ENCODE measurements at places on chromosomes 3 and 15. TPM values are rescaled to one million over a fixed set of nuclear protein-coding genes. Genes with fewer than 3 reads are reported as not detected.

Gene NR2E3
- total RNA-seq: 0.98 TPM

GRCh38 chr3:181687190-181687589 lies 24.5 kb upstream of the SOX2 start:
- no peaks in the 10 kb centered on the region for H3K36me3 ChIP-seq
- DNase-seq: no peak
- H3K27me3 ChIP-seq: no peaks in the 10 kb centered on the region
- H3K4me3 ChIP-seq: no peak overlapping the region

Gene ZBTB20
- 64.8 TPM for total RNA-seq

Gene ZNF860
- 2.0 TPM for total RNA-seq

- no peak overlapping the region for H3K4me3 ChIP-seq
- no peaks in the 10 kb centered on the region for H3K36me3 ChIP-seq
- no peak overlapping the region for H3K27ac ChIP-seq
- peaks cover 7% of the 10 kb centered on the region for H3K4me1 ChIP-seq
Observed at GRCh38 chr3:177930771-177931170, 605.5 kb upstream of the KCNMB2 start.

DNA sequence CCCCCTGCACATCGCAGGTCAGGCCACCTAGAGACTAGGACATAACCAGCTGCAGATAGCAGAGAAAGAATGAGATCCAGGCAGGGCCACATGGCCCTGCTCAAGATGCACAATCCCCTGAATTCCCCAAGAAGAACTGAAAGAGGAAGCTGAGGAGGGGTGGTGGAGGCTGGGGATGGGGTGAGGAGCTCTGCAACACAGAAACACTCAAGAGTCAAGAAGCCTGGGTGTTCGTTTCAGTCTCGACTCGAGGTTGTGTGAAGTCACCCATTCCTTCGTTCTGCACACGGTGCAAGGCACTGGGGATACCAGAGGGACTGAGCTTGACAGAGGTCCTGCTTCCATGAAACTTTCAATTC lies 62.0 kb downstream of the TLE3 start:
- H3K4me3 ChIP-seq: no peak overlapping the region
- no peaks in the 10 kb centered on the region for H3K27me3 ChIP-seq
- no peaks in the 10 kb centered on the region for H3K36me3 ChIP-seq
- no peak overlapping the region for H3K27ac ChIP-seq
- peaks cover 10% of the 10 kb centered on the region for H3K4me1 ChIP-seq
- DNase-seq: no peak

DNA sequence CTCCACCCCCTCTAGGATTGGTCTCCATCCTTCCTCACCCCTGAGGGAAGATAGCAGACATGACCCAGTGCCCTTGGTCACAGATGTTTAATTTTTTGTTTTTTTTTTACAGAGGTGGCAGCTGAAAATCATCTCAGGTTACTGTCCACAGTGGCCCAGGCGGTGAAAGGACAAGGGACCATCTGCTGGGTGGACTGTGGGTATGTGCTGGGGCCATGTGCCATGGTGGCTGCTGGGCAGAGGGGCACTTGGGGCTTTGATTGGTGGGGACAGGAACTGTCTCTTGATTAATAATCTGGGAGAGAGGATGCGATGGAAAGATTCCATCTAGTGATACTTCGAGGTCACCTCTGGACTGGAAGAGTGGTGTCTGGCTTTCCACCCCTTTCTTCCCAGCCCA lies 25.4 kb downstream of the PDIA5 start:
- H3K27me3 ChIP-seq: no peaks in the 10 kb centered on the region
- H3K36me3 ChIP-seq: no peaks in the 10 kb centered on the region
- H3K4me3 ChIP-seq: no peak overlapping the region
- DNase-seq: no peak

Gene UBAP1L
- 5.4 TPM for total RNA-seq

DNA sequence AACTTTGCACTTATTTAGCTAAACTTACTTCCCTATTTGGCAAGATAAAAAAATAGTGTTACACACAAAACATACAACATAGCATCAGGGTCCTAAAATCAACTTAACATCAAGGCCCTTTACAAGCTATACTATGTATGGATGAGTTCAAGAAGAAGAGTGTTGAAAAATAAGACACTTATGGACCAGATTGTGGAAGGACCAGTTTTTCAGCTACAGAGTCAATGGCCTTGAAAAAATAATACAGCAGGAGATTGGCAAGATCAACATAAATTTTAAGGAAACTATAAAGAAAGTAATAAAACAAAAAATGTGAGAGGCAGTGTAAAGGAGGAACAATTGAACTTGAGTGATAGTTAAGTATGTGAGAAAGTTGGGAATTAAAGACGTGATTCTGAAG lies 66.3 kb upstream of the BBX start:
- no peaks in the 10 kb centered on the region for H3K4me1 ChIP-seq
- H3K4me3 ChIP-seq: no peak overlapping the region
- H3K36me3 ChIP-seq: no peaks in the 10 kb centered on the region
- no peak overlapping the region for H3K27ac ChIP-seq
- no peaks in the 10 kb centered on the region for H3K27me3 ChIP-seq

- no peak for DNase-seq
- H3K27ac ChIP-seq: no peak overlapping the region
- H3K4me1 ChIP-seq: peaks cover 13% of the 10 kb centered on the region
- H3K4me3 ChIP-seq: no peak overlapping the region
- no peaks in the 10 kb centered on the region for H3K36me3 ChIP-seq
Observed at GRCh38 chr15:29670266-29670665, 152.0 kb downstream of the TJP1 start.
